Stimulated activated CD4-positive, alpha-beta T cell treated with anti-CD3 and anti-CD28 coated beads, Interleukin-15, amount 100 ng/mL, for 1 hour (primary cell): ENCODE measurements at places on chromosomes 7 and 10.
A peak's percentile ranks its signal among the peaks of the same experiment; 100 is the strongest.

- DNase-seq: no peak
These were observed 42.6 kb downstream of the KIAA1217 start for GRCh38 chr10:24251547-24251946.

DNA sequence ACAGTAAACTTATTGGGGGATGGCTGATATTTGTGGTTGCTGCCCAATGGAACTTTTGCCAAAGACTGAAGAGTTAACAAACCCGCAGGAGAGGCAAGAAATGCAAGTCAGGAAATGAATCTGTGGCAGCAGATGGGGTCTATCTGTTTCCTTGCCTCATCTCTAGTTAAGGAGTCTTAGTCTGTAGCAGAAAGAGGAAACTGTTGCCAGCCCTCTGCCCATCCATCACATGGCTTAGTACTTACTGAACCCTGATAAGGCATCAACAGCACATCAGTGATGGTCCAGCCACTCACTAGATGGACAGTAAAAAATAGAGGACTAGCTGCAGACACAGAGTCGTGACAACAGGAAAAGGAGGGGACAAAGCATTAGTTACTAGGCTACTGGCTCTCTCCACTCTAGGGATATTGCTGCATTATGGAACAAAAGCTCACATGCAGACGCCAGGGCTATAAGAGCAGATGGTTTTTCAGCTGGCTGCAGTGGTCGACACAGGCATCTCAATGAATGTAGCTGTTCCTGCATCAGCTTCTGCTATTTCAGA is 614.7 kb downstream of the PARD3 start:
- no peak for DNase-seq

DNA sequence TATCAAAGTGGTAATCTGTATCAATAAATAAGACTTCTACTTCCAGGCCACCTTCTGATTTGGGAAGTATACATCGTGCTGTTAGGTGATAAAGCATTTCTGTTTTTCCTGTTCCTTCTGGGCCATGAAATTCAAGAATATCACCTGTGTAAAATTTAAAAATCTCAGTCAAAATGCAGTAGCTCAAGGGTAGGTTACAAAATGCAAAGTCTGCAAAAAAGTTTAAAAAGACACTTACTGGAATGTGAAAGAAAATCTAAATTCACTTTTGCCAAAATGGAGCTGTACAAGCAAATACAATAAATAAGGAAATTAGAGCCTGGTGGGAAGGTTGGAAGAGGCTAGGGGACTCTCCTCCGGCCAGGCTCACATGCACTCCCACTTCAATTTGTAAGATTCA is 26.7 kb downstream of the XRCC2 start:
- DNase-seq: no peak

DNA sequence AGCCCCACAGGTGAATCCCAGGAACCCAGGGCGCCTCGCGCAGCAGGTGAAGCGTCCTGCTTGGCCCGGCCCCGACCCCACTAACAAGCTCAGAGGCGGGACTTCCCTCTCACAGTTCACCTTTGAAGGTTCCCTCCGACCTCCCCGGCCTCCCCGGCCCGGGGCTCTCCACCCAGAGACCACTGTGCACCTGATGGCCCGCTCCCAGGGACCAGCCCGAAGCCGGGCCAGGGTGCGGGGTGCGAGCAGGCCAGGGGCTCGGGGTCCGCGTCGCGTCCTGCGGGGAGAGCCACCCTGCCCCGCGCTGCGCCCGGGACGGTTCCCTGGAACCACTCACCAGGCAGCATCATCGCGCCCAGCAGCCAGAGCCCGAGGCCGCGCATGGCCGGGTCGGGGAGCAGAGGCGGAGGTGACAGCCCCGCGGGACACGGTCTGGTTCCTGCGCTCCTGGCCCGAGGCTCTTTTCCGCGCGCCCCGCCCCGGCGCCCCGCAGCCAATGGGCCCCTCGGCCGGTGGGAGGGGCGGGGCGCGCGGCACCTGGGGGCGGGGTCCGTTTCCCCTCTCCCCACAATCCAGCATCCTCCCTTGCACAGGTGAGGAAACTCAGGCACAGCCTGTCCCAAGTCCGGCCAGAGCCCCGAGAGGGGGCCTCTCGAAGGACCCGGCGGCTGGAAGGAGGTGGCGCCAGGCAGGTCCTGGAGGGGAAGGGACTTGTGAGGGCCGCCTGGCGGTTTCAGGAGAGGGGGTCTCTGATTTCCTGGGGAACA is at the start of gene ADAM8:
TSS of gene ADAM8 (minus strand) at position 434 of the 767 bp plus-strand sequence. CDS start at position 383, 51 bp downstream.
- DNase-seq: peak; percentile 45

- DNase-seq: no peak
These were observed 15.4 kb upstream of the TMEM243 start for GRCh38 chr7:87234949-87235348.
